Stimulated activated CD8-positive, alpha-beta memory T cell treated with anti-CD3 and anti-CD28 coated beads, Interleukin-7, amount 100 ng/mL, for 24 hours (primary cell): ENCODE measurements at places on chromosomes 2 and 18.

DNA sequence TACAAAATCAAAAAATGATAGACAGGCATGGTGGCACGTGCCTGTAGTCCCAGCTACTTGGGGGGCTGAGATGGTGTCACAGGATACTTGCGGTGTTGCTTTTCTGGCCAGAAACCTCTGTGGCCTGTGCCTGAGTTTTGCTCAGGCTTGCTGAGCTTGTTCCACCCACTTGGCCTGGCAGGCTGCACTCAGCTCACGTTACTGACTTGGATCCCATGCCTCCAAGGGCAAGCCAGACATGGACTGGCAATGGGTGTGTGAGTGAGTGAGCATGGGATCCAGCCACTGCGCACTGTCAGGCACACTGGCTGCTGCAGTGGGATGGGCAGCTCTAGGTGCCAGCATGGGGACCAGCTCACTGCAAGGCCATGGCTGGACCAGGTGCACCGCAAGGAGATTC is 67.9 kb downstream of the NCAPH start:
- DNase-seq, result no peak

GRCh38 chr2:181140928-181141327 is 160.5 kb downstream of the UBE2E3 start:
- no peak for DNase-seq

DNA sequence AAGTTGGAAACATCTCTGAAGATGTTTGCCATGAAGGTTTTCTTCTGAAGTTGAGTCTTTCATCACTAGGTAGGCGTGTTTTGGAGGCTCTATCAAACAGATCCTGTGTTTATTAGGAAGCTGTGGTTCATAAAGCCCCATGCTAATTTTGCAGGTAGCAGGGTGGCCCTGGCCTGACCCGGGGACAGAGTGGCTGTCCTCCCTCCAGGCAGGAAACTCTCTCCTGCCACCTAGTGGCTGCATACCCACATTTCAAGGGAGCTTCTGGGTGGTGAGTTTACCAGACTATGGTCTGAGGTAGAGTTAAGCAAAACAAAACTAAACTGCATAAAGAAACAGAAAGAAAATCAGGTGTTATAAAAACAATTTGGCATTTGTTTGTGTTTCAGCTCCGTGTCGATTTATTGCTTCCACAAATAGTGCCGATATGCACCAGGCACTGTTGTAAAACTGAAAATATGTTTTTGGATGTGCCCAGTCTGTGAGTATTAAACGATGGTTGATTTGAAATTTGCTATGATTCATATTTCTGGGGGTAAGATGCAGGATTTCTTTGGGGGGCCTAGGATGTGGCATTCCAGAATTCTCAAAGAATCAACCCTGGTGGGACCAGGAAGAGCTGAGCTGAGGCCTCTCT is 26.0 kb upstream of the IL37 start:
- peak; percentile 52 for DNase-seq

DNA sequence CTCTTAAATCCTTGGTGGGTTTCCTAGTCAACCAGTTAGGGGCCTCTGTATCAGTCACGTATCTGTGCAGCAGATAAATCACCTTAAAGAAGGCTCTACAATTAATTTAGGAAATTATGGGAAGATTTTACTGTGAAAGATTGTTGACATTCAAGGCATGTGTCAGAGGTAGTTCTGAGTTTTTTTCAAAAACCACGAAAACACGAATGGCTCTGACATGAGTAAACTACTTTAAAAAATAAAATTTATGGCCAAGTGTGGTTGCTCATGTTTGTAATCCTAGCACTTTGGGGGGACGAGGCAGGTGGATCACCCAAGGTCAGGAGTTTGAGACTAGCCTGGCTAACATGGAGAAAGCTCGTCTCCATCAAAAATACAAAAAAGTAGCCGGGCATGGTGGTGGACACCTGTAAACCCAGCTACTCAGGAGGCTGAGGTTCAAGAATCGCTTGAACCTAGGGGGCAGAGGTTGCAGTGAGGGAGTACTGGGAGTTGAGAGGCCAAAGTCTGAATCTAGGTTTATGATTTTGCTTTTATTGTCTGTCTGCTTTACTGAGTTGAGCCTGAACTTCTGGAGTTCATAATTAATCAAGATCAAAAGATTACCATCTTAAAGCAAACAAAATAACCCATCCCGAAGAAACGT is 77.1 kb downstream of the SPRED2 start:
- no peak for DNase-seq

GRCh38 chr18:22467760-22468553 is 50.2 kb upstream of the CTAGE1 start:
- DNase-seq, result no peak

GRCh38 chr2:213251618-213252017 is 32.6 kb upstream of the SPAG16 start:
- no peak for DNase-seq

DNA sequence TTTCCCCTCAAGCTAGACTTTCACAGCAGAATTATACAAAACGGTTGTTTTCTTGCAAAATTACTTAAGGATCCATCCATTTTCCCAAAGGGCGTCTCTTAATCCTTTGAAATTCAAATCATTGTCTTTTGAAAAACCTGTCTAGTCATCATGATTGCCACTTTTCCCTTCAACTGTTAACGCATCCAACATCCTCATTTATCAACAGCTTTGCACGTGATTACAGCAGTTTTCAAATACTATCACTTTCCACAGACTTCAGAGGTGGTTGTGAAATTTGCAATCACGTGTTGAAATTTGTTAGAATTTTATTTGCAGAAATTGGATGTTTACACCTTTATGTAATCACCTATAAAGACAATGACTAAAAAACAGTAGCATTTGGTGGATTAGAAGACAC is 304.4 kb upstream of the SLC39A10 start:
- DNase-seq, result no peak

DNA sequence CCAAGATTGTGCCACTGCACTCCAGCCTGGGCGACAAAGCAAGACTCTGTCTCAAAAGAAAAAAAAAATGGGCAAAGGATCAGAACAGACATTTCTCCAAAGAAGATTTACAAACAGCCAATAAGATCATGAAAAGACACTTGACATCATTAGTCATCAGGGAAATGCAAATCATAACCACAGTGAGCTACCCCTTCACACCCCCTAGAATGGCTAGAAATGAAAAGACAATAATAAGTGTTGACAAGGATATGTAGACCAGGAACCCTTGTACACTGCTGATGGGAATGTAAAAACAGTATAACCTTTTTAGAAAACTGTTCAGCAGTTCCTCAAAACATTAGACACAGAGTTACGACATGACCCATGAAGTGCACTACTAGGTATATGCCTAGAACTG is 18.4 kb upstream of the MTERF4 start:
- DNase-seq, result no peak

GRCh38 chr2:38207168-38207567 is 131.2 kb upstream of the CYP1B1 start:
- DNase-seq, result no peak

GRCh38 chr2:72789241-72789640 is 36.6 kb downstream of the EXOC6B start:
- no peak for DNase-seq

DNA sequence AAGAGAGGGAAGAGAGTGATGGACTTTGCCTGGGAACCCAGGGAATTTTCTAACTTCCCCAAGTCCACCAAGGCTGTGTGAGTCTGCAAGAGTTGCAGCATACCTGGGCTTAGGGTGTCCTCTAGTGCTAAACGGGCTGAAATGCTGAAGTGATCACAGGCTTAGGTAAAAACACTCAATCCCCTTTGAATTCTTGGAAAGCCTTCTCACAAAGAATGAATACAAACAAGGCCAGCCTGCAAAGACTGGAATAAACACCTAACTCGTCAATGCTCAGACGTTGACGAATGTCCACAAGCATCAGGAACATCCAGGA is 30.0 kb upstream of the BMP10 start:
- DNase-seq, result no peak

- no peak for DNase-seq
Observed at GRCh38 chr2:70010576-70011111, 49.2 kb upstream of the ASPRV1 start.

DNA sequence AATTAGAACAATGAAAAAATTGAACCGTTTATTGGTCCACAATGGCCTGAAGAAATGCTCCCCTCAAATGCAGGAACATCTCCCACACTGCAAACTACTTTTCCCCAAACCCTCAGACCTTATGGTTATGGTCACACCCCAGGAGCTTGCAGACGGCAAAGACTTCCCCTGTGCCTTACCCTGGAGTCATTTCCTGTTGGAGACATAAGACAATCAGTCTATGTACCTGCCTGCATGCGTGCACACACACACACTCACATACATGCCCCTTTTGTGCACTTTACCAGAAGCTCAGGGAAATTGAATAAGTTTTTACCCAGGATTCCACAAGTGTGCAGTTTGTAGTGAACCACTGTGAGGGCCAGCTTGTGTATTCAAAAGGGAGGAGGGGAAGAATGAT is 281.9 kb upstream of the CELF4 start:
- no peak for DNase-seq

DNA sequence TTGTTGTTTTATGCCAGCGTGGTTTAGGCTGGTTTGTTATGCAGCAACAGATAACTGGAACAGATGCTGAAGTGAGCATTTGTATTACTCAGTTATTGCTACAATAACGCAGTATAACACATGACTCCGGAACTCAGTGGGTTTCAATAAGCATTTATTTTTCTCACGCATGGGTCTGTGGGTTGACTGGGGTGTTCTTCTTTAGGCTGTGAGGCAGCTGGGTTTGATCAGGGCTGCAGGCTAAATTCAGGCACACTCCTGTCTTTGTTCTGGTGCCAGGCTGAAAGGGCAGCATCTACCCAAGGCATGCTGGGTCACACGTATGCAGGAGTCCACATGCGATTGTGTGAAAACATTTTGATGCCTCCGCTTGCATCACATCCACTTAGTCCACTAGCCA is 3.8 kb upstream of the SLC1A4 start:
- DNase-seq, result no peak

DNA sequence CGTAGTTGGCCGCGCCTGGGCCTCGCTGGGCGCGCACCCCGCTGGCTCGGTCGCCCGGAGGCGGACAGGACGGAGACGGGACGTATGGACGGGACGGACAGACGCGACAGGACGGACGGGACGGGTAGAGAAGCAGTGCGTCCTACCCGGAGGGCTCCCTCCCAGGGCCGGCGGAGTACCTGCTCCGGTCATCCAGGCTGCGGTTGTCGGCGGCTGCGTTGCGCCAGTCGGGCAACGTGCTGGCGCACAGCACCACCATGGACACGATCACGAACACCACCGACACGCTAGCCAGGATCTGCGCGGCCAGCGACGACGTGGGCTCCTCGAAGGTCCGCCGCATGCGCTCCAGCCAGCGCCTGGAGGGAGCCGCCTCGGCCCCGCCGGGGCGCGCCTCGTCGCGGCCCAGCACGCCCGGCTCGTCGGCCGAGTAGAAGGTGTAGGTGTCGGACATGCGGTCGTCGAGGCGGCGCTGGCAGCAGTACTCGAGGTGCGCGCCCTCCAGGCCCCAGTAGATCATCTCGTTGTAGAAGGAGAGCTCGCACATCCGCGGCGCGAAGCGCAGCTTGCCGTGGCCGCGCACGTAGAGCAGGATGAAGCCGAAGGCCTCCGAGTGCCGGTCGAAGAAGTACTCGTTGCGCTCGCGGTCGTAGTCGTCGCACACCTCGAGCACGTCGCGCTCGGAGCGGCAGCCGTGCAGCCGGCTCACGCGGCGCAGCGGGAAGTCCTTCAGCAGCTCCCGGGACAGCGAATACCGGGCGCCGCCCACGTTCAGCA is 903 bp downstream of the KCNG3 start:
- no peak for DNase-seq

DNA sequence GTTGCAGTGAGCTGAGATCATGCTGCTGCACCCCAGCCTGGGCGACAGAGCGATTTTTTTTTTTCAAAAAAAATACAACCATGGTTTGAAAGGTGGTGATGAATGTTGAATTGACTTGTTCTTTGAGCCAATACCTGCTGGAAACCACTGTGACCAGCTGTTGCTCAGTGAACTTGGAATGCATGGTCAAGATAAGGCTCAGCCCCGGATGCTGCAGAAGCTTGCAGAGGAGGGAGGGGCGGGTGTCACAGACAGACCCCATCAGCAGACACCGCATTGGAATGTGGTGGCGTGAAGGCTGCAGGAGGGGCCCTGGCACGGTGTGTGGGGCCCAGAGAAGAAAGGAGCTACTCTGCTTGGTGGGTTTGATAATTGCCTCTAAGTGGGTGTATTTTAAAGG is 91.6 kb downstream of the ITGB1BP1 start:
- DNase-seq, result no peak
